ENCODE measurements at places on chromosomes 1 and 21.

GRCh38 chr1:92536211-92536979 lies 49.7 kb upstream of the GFI1 start:
- DNase-seq = no peak

- DNase-seq = no peak
These were observed 368.1 kb downstream of the NCAM2 start for GRCh38 chr21:21366277-21366676.

DNA sequence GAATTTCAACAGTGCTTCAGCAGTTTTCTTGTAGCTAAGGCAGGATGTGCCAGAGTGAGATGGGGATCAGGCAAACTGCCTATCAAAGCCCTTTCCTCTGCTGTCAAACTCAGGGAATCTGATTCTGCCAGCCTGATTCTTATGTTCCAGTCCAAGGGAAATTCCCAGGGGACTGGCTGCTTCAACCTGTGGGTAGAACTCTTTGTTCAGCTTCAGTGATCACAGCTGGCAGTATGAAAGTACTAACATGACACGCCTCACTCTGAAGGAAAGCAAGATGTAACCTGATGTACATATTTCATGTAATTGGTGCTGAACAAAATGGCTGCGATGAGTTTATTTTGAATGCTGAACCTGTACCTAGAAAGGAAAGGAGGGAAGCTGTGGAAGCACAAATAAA lies 40.1 kb upstream of the SLC5A9 start:
- DNase-seq = no peak

- DNase-seq = no peak
These were observed 69.7 kb upstream of the SPAG17 start for GRCh38 chr1:118254491-118255425.

- peak; percentile 86 for DNase-seq
These were observed 12.0 kb upstream of the GNG4 start for GRCh38 chr1:235661568-235661967.

GRCh38 chr1:175185903-175186302 lies 6.7 kb downstream of the KIAA0040 start:
- DNase-seq = no peak

GRCh38 chr1:203117611-203118575 lies 9.6 kb upstream of the ADORA1 start:
- DNase-seq = peak; percentile 85

DNA sequence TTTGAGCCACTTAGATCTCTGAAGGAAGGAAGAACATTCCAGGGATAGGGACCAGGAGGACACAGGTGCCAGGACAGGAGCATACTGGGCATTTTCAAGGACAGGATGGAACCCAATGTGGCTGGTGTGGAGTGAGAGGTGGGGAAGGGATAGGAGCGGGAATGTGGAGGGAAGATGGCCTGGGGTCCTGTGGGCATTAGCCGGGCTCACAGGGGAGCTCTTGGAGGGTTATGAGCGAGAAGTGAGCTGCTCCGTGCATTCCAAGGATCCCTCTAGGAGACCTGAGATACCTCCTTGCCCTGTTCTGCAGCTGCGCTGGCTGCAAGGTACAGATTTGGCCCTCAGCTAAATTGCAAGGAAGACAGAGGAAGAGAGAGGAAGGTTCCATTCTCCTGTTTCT lies 87.5 kb downstream of the IER5 start:
- no peak for DNase-seq

GRCh38 chr1:225143001-225143400 lies 213.5 kb downstream of the DNAH14 start:
- no peak for DNase-seq

DNA sequence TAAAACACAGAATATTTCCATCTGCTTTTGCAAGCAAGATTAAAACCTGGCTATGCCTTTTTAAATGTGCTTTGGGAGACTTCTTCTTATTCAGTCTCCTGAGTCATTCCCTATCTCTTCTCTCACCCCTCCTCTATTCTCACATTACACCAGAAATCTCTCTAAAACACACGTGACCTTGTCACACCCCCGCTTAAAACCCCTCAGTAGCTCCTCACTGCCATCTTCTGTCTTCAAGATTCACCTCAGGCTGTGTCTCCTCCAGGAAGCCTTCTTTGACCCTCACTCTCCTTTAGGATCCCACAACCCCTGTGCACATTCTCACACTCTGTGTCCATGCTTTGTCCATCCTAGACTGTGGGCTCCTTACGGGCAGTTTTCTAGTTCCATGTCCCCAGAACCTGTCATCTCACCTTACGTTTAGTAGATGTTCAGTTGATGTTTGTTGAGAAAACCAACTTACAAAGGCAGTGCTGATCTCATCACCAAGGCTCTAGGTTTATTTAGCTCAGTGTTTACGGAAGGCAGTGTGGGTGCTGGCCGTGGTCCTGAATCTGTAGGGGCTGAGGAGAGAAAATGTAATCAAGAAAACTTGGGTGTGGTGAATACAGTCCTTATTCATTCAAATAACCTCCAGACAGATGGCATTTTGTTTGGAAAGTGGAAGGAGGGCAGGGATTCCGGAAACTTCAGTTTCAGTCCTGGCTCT lies 143.5 kb downstream of the DMRTA2 start:
- DNase-seq = no peak

GRCh38 chr1:200376528-200376927 lies 33.3 kb downstream of the ZNF281 start:
- DNase-seq = no peak

DNA sequence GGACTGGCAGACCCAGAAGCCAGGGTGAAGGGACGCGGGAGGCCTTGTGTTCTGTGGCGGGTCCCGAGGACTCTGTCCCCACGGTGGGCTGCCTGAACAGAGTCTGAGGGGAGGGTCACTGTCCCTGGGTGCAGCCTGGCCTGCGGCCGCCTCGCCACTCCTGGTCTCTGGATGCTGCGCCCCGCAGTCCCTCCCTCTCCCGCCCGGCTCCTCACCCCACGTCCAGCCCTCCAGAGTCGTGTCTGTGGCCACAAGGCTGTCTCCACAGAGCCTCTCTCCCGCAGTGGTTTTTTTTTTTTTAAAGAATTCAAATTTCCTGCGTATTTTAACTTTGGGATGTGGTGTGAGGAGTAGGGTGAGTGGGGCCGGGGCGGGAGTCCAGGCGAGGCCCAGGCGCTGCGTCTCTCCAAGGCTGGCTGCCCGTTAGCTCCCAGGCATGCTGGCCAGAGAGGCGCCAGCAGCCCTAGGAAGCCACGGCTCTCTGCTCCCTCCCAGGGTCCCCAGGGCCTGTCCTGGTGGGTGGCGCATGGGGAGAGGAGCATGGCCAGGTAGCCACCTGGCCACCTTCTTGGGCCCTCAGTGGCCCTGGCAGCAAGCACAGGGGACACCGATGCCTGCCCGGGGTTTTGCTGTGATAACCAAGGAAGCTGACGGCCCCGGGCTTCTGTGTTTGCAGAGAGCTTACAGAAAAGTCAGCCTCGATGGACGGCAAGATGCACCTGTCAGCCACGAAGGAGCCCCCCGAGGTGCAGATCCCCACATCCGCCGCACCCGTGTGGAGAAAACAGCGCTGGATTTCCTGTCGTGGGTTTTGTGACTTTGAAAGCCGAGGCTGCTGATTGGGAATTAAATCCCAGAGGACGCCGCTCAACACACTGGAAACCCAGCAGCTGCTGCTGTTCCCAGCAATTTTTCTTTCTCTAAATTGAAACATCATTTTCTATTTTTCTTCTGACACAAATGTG lies 72.8 kb downstream of the MORN1 start:
- DNase-seq = no peak

DNA sequence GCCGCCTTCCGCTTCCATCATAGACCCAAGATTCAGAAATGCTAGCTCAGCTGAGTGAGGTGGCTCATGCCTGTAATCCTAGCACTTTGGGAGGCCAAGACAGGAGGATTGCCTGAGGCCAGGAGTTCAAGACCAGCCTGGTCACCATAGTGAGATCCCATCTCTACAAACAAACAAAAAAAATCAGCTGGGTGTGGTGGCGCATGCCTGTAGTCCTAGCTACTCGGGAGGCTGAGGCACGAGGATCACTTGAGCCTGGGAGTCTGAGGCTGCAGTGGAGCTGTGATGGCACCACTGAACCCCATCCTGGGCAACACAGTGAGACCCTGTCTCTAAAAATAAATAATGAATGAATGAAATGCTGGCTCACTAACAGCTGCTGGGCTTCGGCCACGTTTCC lies 39.7 kb downstream of the TOMM20 start:
- DNase-seq = no peak

DNA sequence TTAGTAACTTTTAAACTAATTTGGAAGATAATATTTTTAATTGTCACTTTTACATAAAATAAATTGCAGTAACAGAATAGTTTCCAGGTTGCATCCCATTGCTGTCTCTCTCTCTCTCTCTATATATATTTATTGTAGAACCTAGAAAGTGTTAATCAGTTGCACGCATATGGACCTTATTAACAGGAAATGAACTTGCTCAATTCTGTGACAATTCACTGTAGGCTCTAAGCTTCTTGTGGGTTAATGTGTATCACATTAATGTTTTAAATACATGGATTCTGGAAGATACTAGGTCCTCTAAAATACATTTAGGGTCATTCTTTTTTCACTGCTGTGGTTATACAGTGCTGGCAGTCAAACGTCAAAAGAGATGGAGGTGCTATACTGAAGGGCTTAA lies 33.1 kb downstream of the LRRC71 start:
- no peak for DNase-seq

GRCh38 chr21:44533121-44533890 lies 6.7 kb downstream of the KRTAP10-1 start:
- no peak for DNase-seq

DNA sequence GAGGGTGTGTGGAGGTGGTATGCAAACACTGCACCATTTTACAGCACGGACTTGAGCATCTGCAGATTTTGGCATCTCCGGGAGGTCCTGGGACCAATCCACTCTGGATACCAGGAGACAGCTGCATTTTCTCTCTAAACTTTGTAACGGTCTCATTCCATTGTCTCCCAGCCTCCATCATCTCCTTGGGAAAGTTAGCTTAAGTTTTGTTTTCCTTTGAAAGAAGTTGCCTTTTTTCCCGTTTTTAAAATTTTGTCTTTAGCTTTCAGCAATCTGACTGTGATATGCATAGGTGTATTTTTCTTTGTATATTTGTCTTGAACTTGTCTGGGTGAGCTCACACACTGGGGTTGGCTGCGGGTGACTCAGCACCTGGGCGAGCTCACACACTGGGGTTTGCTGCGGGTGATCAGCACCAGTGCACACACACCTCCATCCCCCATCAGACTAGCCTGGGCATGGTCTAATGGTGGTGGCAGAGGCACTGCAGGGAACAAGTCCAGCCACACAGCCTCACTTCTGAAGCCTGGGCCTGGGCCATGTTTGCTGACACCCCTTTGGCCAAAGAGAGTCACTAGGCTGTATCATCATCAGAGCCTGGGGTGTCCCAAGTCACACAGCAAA lies 32.1 kb upstream of the COL18A1 start:
- no peak for DNase-seq

GRCh38 chr21:38280454-38280853 lies 23.7 kb downstream of the KCNJ15 start:
- no peak for DNase-seq

DNA sequence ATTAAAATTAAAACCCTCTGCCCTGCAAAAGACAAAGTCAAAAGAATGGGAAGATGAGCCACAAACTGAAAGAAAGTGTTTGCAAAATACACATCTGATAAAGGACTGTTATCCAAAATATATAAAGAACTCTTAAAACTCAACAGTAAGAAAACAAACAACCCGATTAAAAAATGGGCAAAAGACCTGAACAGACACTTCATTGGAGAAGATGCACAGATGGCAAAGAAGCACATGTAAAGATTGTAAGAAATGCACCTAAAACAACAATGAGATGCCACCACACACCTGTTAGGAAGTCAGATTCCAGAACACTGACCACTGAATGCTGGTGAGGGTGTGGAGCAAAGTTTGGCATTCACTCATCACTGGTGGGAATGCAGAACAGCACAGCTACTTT lies 24.6 kb upstream of the POFUT2 start:
- DNase-seq = no peak

- DNase-seq = no peak
These were observed 33.4 kb upstream of the ATP5PO start for GRCh38 chr21:33948951-33949444.

DNA sequence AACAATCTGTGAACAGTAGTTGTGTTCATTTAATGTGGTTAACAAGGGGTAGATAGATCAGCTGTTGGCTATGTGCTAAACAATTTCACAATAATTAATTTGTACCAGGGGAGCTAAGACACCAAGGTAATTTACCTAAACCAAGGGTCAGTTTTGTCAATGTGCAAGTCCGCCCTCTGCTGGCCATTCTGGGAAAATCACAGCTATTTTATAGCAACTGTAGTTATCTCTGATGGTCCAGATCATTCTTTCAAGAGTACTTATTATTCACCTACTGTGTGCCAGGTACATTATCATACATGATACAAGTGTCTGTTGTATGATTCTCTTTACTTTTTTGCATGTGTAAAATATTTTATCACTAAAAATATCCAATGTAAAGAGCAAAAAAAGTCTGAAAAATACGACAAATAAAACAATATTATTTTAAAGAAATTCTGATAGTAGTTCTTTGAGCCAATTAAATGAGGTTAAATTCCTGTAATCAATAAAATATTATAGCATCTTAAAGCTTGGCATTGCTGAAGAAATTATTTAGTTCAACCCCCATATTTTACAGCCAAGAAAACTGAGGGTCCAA lies 312.3 kb upstream of the FAM78B start:
- DNase-seq = peak; percentile 44

GRCh38 chr21:31103163-31103562 lies 64.9 kb upstream of the KRTAP19-8 start:
- DNase-seq = no peak

- DNase-seq = no peak
These were observed at the start of gene CYP4A22 for GRCh38 chr1:47137198-47137597. Gene CYP4A22, plus strand, starts transcription at chr1:47137441. Its CDS starts 45 bp downstream, at chr1:47137486.

- DNase-seq = no peak
These were observed 72.2 kb downstream of the SNX7 start for GRCh38 chr1:98733782-98734112.

DNA sequence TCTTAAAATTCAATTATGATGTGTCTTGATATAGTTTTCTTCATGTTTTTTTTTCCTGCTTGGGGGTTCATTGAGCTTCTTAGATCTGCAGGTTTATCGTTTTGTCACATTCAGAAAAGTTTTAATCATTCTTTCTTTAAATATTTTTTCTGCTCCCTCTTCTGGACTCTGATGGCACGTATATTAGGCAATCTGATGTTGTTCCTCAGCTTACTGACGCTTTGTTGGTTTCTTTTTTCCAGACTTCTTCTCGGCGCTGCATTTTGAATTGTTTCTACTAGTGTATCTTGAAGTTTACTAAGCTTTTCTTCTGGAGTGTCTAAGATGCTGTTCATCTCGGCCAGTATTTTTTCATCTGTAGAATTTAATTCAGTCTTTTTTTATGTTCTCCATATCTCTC lies 44.8 kb upstream of the FMOD start:
- no peak for DNase-seq

Measured in spinal cord (tissue), 10 donors.